ENCODE measurements at places on chromosomes 11 and 22.

GRCh38 chr22:27588268-27588667 lies 213.3 kb downstream of the MN1 start:
- DNase-seq = no peak

- no peak for DNase-seq
These were observed 19.1 kb upstream of the KCNJ11 start for GRCh38 chr11:17407575-17407974.

- DNase-seq = no peak
These were observed 575.4 kb upstream of the LRRC4C start for GRCh38 chr11:42034826-42035225.

GRCh38 chr11:32149748-32150147 lies 58.9 kb downstream of the RCN1 start:
- DNase-seq = no peak

- no peak for DNase-seq
These were observed 10.2 kb downstream of the ATL3 start for GRCh38 chr11:63660972-63661371.

GRCh38 chr11:82867495-82868082 lies 32.6 kb downstream of the PRCP start:
- DNase-seq = peak; percentile 87

DNA sequence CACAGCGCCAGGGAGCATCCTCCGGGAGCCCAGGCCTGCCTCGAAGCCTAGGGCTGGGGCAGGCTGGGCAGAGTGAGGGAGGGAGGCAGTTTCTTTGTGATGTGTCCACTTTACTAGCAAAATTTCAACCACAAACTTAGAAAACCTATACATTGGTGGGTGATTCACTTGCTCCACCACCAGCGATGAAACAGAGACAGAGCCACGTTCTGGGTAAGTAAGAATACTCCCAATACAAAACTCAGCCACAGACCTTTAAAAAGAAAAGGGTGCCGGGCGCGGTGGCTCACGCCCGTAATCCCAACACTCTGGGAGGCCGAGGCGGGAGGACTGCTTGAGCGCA lies 22.3 kb downstream of the CDKN1C start:
- DNase-seq = no peak

GRCh38 chr11:10809373-10810160 lies 841 bp upstream of the EIF4G2 start:
- DNase-seq = peak; percentile 59

- no peak for DNase-seq
These were observed 26.5 kb upstream of the WNT7B start for GRCh38 chr22:46003271-46004091.

GRCh38 chr11:71929491-71929890 lies 645 bp downstream of the RNF121 start:
- DNase-seq = no peak

GRCh38 chr11:78080818-78081495 lies 1.3 kb upstream of the NDUFC2 start:
- no peak for DNase-seq

DNA sequence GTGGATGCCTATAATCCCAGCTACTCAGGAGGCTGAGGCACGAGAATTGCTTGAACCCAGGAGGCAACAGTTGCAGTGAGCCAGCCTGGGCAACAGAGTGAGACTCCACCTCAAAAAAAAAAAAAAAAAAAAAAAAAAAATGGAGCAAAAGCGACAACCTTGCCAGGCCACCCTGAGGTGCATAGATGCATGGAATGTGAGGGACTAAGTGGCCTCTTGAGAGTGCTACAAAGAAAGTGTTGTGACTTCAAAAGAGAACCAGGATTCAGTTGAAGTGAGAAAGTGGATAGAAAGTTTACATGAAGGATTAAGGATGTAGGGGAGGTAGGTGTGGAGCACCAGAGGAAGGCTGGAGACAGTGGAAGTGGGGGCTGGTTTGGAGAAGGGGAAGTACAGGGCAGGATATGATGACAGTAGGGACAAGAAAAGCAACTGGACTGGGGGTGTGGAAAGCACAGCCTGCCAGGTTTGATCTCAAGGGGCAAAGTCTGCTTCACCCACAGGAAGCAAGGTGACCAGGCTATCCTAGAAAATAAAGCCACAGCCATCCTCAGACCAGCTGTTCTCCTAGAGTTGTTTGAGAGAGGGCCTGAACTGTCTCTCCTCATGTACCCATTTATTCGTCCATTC lies 36.0 kb upstream of the OLFML1 start:
- no peak for DNase-seq

GRCh38 chr11:46305295-46305694 lies 27.8 kb downstream of the CREB3L1 start:
- DNase-seq = no peak

DNA sequence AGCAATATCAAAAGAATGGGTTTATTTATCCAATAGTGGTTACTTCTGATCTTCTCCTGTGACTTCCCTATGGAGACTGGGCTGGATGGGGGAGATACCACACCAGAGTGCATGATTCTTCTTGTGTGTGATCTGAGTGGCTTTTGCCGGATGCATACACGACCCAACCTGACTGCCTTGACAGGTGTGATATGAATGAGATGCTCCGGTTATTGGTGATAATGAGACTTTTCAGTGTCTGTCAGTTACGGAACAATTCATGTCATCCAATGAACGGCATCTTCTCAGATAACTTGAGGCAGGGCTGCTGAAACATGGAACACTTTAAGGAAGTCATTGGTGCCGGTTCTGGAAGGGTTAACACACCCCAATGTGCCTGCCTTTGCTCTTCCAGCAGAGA lies 17.7 kb downstream of the FJX1 start:
- DNase-seq = no peak

GRCh38 chr11:57842873-57843272 lies 81.3 kb downstream of the CTNND1 start:
- DNase-seq = no peak

- DNase-seq = no peak
These were observed 134.0 kb downstream of the NTM start for GRCh38 chr11:131504199-131504949.

DNA sequence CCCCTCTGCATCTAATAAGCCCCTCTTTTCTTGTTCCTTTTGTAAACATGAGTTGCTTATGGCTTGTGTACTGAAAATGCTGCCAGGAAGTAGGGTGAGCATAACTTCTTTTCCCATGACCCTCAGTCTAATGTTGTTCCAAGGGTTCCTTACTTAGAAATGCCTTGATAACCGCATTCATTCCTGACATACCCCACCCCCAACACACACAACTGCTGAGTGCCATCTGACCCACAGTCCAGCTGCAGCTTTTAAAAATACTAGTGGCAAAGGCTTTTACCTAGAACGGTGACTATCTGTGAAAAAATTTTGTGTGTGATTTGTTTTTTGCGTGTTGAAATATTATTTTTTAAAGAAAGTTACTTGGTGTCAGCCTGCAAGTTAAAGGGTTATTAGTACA lies 52.6 kb downstream of the ARHGAP42 start:
- no peak for DNase-seq

DNA sequence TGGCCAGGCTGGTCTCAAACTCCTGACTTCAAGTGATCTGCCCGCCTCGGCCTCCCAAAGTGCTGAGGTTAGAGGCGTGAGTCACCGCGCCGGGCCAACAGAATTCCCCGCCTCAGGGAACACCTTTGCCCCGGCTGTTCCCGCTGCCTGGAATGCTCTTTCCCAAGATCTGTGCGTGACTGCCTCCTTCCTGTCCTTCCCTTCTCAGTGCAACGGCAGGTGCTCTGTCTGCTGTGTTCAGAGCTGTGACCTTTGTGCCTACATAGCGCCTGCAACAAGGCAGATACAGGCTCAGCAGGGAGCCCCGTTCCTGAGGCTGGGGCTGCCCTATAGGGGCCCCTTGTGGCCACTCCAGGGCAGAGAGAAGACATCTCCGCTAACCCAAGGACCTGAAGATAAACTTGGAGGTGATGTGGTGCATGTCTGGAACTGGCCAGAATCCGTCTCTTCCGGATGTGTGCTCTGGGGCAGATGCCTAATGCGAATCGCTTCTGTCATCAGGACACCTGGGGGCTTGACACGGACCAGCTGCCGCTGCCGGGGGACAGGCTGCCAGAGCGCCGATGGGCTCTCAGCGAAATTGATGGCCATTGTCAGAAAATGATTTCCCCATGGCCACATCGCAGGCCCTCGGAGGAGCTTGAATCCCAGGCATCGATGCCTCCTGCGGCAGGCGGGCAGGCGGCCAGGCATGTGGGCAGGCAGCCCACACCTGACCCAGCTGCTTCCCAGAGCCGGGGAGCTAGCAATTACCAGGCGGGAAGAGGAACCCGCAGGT lies 43.5 kb upstream of the TCF20 start:
- DNase-seq = peak; percentile 45

All from stimulated activated CD8-positive, alpha-beta memory T cell treated with anti-CD3 and anti-CD28 coated beads, Interleukin-4, amount 100 ng/mL, for 48 hours (primary cell).